ENCODE measurements at places on chromosomes 12 and 14.

GRCh38 chr12:31228811-31229792 is 96.8 kb downstream of the SINHCAF start:
- no peak for DNase-seq

DNA sequence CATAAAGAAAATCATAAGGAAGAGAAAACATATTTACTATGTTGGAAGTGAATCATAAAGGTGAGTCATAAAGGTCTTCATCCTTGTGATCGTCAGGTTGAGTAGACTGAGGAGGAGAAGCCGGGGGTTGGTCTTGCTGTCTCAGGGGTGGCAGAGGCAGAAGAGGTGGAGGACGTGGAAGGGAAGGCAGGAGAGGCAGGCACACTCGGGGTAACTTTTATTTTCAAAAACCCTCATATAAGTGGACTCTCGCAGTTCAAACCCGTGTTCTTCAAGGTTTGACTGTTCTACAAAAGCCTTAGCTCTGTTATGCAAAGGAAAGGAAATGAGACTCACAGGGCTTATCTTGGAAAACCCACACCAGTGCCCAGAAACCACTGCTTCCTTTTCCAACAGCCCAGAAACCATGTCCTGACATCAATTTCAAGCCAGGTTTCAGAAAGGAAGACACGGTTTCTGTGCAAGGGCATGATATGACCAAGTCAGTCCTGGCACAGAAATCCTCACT is 14.0 kb downstream of the SMCO2 start:
- no peak for DNase-seq

DNA sequence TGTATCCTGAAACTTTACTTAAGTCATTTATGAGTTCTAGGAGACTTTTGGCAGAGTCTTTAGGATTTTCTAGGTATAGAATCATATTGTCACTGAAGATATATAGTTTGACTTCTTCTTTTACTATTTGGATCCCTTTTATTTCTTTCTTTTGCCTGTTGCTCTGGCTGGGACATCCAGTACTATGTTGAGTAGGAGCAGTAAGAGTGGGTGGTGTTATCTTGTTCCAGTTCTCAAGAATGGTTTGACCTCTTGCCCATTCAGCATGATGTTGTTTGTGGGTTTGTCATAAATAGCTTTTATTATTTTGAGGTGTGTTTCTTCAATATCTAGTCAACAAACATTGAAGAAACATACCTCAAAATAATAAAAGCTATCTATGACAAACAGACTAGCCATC is 35.0 kb downstream of the LIN7A start:
- no peak for DNase-seq

DNA sequence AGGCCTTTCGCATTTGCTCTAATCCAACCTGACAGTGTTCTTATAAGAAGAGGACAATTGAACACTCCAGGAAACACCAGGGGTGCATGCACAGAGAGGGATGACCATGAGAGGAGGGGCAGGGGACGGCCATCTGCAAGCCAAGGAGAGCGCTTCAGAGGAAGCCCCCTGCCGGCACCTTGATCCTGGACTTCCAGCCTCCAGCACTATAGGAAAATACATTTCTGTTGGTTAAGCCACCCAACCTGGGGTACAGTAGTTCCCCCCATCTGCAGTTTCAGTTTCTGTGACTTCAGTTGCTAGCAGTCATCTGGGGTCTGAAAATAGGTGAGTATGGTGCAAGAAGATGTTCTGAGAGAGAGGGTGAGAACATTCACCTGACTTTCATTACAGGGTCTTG is 64.7 kb downstream of the CLMN start:
- no peak for DNase-seq

DNA sequence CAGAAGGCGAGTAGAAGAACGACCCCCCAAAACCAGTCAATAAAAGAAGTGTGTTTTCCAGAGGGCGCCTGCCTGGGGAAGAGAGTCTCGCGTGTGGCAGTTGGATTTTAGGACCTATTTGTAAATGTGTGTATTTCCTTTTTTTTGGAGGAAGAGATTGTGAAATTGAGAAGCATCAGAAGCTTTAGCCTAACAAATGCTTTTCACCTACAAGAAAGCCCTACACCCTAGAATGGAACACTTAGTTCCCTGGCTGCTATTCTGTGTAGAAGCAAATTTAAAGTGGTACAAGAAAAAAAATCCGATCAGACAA is 1.3 kb downstream of the RCOR1 start:
- no peak for DNase-seq

DNA sequence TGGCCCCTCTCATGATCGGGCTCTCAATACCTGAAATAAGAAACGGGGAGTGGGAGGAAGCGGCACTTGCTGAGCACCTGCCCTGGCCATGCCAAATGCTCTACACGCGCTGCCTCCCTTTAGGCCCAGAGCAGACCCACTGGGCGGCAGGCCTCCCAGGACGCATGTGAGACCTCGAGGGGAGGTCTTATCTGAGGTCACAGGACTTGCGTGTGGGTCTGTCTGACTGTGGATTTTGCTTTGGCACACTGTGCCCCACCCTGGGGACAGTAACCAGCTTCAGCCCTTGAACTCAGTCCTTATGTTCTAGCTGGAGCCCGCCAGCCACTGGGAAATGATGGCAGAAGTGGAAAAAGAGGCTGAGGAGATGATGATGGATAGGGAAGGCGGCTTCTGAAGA is 91.8 kb downstream of the RBM19 start:
- DNase-seq, result no peak

GRCh38 chr14:29805415-29806123 is 122.1 kb downstream of the PRKD1 start:
- peak; percentile 55 for DNase-seq

GRCh38 chr12:119180380-119181040 is 1.8 kb downstream of the HSPB8 start:
- peak; percentile 63 for DNase-seq

DNA sequence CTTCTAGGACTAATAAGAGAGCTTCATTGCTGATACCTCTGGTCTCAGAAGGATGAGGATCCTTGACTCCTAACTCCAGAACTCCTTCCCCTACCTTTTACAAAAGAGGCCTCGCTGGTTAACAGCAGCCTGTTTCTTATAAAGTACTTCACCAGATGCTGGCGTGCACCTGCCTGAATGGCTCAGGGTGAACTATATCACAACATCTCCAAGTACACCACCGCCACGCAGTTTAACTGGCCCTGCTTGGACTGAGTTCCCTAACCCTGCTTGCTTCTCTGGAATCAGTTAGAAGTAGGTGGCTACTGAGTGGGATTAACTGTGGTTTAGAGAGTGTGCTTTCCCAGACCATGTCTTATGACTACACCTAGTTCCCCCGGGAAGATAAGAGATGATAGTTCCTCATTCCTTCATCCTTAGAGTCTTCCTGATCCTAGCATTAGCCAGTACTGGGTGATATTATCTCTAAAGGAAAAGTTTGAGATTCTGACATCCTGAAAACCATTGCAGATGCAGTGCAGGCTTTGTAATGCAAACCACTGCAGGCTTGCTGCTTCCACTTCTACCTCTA is 3.0 kb downstream of the FOXJ2 start:
- DNase-seq, result no peak

- DNase-seq, result no peak
These were observed 152.1 kb downstream of the GALC start for GRCh38 chr14:87840906-87841305.

All from left lung (tissue), 14 donors.